Heart left ventricle (tissue), 16 donors: ENCODE measurements at places on chromosomes 2 and 18. TPM values are rescaled to one million over a fixed set of nuclear protein-coding genes. Genes with fewer than 3 reads are reported as not detected.

The ACADL gene
- 2.8 TPM for total RNA-seq

The POTEC gene
- not detected for total RNA-seq

The FAP gene
- total RNA-seq: 3.9 TPM

The GKN2 gene
- total RNA-seq: not detected

The CSRNP3 gene
- total RNA-seq: 6.9 TPM

The PMAIP1 gene
- 1.6 TPM for total RNA-seq

- DNase-seq: no peak
These were observed 110.9 kb downstream of the SS18 start for GRCh38 chr18:25979369-25980040.

DNA sequence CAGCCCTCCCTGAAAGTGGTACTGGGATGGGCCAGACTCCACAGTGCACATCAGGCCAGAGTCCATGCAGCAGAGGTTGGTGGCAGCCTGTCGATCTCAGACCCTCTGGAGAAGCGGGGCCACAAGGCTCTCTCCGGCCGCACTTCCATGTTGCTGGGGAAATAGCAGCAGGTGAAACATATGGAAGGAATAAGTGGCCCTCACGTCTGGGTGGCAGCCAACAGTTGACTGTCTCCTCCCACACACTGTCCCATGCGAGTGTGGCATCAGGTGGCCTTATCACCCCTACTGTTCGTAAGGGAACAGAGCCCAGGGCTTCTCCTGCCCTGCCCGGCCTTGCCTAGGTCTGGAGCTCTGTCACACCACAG lies 58.1 kb upstream of the FOSL2 start:
- peak; percentile 45 for DNase-seq

GRCh38 chr2:209322041-209322440 lies 101.8 kb upstream of the MAP2 start:
- no peak for DNase-seq

DNA sequence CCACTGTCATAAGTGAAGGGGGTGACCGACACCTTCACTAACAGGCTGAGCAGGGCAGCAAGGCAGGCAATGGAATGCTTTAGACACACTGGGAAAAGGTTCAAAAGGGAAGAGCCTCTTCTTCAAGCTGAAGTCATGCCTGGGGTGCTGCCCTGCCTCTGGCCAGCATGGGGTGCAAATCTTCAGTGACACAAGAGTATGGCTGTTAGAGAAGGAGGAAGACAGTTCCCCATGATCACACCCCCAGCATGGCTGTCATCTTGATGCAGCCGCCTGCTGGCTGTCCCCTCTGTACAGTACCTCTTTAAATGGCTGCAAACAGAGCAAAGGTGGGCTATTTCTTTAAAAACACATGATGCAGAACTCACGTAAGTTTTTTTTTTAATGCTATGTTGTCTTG lies 71.9 kb downstream of the INPP4A start:
- no peak for DNase-seq

- no peak for DNase-seq
These were observed 849.1 kb upstream of the CHAC2 start for GRCh38 chr2:52918551-52918950.

DNA sequence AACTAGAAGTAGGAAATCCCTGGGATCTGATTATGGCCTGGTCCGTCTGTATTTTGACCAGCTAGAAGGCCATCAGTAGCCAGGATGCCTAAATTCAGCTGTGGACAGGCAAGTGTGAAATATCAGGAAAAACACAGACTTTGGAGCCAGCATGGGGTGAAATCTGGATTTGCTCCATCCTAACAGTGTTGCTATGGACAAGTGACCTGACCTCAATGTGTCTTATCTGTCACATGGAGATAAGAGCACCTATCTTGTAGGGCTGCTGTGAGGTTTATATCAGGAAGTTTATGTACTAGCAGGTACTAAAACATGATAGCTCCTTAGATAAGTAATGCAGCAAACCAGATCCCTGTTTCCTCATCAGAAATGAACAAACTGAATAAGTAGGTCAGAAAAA lies 460.4 kb downstream of the STK39 start:
- DNase-seq: no peak

DNA sequence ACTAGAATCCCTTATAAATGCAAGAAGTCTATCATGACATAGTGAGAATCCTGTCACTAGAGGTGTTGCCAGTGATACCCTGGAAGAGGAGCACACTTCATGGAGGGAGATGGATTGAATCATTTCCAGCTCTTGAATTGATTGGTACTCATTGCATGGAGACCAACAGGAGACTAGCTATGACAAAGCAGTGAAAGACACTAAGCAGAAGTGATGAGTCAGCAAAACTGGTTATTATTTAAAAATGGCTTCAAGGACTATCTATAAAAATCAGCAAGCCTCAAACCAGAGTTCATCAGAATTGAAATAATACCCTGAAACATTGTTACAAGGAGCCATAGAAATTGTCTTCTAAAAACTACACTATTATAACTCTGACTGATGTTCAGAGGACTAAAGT lies 200.3 kb downstream of the PDE11A start:
- DNase-seq: no peak

- DNase-seq: no peak
These were observed 4.6 kb upstream of the SEH1L start for GRCh38 chr18:12943215-12943614.

- no peak for DNase-seq
These were observed 151.0 kb downstream of the OSR1 start for GRCh38 chr2:19207452-19207851.

- peak; percentile 35 for DNase-seq
These were observed 38.7 kb downstream of the PKDCC start for GRCh38 chr2:42086500-42086953.

- peak; percentile 51 for DNase-seq
These were observed 30.0 kb downstream of the RNF125 start for GRCh38 chr18:32048507-32049091.

DNA sequence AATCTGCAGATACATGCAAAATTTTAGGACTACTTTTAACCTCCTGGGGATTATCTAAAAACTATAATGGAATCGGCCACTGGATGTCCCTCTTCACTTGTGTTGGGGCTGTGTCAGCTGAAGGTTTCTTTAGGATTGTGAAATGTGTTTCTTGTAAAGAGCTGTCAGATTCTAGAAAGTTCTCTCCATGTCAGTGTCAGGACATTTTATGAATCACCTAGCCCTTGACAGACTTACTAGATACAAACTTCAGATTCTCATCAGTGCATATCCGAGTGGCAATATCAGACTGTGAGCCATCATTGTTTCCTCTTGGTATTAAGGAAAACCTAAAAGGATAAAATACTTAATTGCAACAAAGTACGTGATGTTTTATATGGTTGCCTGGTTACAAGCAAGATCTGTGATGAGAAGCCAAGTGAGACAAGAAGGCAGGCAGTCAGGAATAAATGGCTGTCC lies 107.3 kb downstream of the CPS1 start:
- DNase-seq: no peak

DNA sequence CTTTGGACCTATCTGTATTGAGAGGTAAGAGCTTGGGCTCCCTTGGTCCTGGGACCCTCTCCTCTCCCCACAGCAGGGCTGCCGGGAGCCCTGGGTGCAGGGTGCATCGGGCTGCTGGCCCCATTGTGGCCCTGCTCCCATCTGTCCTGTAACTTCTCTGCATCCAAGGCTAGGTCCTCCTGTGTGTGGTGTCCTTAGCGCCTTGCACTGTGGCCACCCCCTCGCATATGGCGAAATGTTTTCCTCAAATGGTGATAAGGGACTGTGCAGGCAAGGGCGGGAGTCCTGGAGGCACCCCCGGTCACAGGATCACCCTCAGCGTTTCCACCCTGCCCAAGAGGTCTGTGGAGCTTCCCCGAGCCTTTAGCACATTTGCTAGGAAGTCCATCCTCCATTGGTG lies 208.2 kb downstream of the SH3RF3 start:
- DNase-seq: no peak

- no peak for DNase-seq
These were observed 99.3 kb upstream of the DNAJC10 start for GRCh38 chr2:182616471-182617393.

DNA sequence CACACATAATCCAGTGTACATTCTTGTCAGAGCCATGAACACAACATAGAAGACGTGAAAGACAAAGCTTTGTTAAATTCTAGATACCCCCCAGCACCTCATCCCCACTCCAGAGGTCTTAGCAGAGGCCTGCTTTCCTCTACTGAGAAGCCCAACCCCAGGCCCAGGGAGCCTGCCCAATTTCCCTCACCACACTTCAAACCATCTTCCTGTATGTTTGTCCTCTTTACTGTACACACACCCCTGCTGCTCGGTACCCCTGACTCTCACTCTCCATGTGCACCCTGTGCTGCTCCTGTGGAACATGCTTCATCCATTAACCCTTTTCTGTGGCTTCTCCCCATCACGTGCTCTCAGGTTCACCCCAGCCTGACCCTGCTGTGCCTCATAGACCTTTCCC lies 37.2 kb downstream of the BOLA3 start:
- no peak for DNase-seq

- no peak for DNase-seq
These were observed 93.4 kb downstream of the GLI2 start for GRCh38 chr2:120828829-120829632.

DNA sequence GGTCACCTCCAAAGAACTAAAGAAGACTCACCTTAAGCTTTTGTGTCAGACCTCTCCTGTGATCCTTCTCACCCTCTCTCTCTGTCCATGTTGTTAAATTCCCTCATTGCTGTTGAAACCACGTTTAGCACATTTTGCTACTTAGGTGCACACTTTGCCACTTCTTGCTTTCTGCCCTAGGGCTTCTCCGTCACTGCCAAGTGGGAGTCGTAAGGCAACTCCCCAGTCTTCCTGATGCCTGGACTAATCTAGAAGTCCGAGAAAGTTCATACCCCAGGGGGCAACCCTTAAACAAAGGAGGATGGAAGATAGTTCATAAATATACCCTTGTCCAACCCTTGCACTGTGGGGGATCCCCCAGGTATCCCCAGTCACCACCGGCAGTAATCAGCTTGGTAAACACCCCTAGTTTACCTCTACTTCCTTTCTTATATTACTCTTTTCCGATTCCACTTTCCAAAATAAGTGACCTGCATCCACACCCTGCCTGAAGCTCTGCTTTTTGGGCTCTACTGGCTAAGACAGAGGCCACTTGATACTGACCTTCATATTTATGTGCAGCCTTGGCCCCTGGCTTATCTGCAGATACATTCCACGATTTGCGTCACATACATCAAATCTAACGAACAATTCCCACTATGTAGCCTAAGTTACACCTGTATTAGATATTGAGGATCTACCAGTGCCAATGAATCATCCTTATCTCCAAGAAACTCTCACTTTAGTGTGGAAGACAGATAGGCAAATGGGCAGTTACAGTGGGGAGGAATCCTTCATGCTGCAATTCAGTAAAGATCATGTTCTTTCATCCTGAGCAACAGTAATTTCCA lies 776.2 kb downstream of the RNF144A start:
- DNase-seq: no peak

GRCh38 chr18:23530195-23530594 lies 26.9 kb downstream of the RMC1 start:
- DNase-seq: no peak

- no peak for DNase-seq
These were observed 75.7 kb upstream of the RAB6C start for GRCh38 chr2:129903586-129904425.

- DNase-seq: peak; percentile 38
These were observed at the start of gene CNTNAP5 for GRCh38 chr2:124025171-124025580. Gene CNTNAP5 (plus strand): TSS chr2:124025287. CDS start chr2:124025651, 364 bp downstream.

DNA sequence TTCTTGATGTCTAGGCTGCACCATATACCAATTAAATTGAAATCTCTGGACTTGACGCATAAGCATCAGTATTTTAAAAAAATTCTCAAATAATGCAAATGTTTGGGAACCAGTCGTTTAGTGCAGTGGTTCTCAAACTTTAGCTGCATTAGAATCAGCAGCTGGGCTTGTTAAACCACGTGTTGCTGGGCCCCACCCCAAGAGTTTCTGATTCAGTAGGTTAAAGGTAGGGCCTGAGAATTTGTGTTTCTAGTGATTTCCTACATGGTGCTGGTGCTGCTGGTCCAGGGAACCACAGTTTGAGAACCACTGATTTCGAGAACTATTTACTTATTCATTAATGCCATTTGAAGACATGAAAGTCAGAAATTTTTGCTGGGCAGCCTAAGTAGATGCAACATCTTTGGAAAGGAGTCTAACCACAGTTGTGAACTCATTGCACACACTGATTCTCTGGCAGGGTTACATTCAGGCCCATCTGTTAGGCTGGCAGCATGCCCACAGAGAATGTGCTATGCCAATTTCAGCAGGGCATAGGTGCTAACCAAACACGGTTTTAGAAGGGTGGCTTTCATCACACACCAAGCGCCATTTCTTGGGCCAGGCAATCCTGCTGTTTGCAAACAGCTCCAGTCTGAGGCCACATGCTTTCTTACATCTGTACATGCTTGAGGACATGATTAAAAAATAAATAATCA lies 26.4 kb upstream of the ATP5MC3 start:
- DNase-seq: peak; percentile 58

DNA sequence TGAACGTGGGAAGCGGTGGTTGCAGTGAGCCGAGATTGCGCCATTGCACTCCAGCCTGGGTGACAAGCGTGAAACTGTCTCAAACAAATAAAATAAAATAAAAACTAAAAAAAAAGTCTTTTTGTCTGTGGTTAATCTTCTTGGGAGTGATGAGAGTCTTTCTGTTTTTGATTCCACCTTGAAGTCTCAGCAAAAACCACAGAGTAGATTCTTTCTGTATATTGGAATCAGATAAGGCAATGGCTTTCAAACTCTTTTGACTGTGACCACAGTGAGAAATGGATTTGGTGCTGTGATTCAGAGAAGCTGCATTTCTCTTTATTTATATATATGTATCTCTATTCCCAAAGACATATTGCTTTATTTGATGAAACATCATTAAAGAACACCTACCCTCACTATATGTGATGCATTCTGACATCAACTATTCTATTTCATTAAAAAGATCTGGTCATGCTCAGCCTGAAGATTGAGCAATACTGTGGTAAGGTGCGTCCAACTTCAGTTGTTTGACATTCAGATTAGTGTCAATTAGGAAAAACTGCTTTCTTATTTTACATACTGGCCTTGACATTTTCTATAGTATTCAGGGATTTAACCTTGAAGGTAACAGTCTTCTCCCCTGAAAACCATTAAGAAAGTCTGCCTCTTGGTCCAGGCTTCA lies 15.6 kb downstream of the HRH4 start:
- DNase-seq: no peak

DNA sequence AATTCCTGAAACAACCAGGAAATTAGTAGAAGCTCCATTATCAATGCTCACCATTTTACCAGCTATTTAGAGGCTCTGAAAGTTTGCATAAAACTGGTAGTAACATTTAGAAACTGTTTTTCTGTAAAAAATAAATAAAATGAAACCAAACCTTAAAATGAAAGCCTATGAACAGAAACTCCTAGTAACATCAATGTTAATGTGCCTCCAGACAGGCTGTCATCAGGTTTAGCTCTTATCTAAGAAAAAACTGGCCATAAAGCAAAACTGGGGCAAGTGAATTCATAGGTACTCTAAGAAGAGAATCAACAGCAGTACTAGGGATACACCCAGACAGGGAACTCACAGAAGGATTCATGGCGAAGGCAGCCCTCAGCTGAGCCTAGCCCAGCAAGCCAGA lies 8.0 kb downstream of the E2F6 start:
- no peak for DNase-seq
